ENCODE measurements at places on chromosomes 12 and 14.
A peak's percentile ranks its signal among the peaks of the same experiment; 100 is the strongest.

- DNase-seq: no peak
Measured at GRCh38 chr12:3157581-3158323, 80.6 kb downstream of the TSPAN9 start.

GRCh38 chr12:68772714-68773113 lies 26.7 kb downstream of the SLC35E3 start:
- DNase-seq: no peak

GRCh38 chr14:80202888-80203562 lies 8.3 kb downstream of the DIO2 start:
- peak; percentile 25 for DNase-seq

GRCh38 chr14:40445020-40445419 lies 1012.8 kb upstream of the FBXO33 start:
- DNase-seq: no peak

- no peak for DNase-seq
Measured at GRCh38 chr14:55743551-55743950, 163.5 kb downstream of the KTN1 start.
